NCI-H1417 treated with DMSO at 0.1 percent for 48 hours (cell line): ENCODE measurements at places on chromosomes 2 and 18.

DNA sequence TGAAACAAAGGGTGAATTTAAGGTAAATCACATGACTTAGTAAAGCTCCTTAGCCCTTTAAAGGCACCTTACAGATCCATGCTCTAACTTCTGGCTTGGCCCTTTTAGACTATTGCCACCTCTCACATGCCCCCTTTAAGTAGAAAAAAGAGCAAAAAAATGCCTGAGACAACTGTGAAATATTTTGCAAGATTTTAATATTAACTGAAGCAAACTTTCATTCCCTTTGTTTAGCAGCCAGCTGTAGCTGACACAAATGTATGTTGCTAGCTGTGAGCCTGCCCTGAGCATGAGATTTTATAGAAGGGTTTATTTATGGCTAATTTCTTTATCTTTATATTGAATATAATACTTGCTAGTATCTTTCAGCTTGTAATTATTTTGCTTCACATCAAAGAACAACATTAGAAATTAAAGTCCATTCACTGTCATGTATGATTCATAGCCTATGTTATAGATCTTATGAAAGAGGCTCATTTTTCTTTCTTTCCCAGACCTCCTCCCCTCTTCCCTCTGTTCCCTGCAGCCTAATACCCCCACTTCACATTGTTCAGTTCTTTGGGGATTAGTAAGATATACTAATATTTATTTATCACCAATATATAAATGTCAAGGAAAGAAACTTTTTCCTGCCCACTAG is 637.2 kb upstream of the ZEB2 start:
- no peak for DNase-seq

DNA sequence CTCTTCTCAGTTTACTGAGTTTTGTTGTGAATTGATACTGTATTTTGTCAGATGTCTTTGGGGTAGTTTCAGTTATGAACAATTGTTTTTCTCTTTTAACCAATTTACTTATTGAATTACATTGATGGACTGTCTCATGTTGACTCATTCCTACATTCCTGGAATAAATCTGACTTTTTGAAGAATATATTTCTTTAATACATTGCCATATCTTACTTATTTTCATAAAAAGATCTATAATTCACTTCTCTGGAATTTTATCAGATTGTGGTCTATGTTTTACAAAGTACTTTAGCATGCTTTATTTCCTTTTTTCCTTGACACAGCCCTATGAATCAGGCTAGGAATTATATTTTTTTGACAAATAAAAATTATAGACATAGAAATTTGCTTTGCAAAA is 268.3 kb downstream of the PLCL1 start:
- DNase-seq, result no peak

DNA sequence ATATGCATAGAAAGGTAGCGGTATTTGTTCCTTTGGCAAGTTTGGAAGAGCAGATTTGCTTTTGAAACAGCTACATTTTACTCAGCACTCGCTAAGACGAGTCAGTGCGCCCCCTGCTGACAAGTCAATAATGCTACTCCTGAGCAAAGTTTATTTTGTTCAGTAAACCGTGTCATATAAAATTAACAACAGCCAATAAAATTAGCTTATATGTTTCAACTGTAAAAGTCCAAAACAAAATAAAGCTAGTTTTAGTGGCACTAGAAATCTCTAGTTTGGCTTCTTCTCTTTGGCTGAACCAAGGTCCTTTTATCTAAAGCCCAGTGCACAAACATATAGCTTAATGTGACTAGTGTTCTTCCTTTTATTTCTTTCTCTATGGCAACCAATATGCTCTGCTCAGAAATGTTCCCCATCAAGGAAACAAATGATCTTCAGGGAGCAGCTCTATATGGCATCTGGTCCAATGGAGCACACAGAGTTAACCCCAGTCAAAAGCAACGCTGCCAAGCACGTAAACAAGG is 4.2 kb upstream of the POU3F3 start:
- DNase-seq, result no peak

DNA sequence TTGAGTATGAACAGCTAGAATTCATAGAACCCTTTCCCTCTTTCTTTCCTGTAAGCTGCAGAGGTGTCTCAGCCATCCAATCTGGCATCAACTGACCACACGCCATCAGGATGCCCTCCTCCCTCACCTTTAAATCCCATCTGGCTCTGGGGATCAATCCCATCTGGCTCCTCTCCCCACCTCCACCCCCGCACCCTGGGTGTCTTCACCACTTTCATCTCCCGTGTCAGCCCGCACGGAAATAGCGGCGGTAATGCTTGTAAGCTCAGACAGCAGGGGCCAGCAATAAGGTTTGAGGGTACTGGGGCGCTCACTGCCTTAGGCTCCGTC is 508 bp upstream of the TUBA4B start:
- no peak for DNase-seq

DNA sequence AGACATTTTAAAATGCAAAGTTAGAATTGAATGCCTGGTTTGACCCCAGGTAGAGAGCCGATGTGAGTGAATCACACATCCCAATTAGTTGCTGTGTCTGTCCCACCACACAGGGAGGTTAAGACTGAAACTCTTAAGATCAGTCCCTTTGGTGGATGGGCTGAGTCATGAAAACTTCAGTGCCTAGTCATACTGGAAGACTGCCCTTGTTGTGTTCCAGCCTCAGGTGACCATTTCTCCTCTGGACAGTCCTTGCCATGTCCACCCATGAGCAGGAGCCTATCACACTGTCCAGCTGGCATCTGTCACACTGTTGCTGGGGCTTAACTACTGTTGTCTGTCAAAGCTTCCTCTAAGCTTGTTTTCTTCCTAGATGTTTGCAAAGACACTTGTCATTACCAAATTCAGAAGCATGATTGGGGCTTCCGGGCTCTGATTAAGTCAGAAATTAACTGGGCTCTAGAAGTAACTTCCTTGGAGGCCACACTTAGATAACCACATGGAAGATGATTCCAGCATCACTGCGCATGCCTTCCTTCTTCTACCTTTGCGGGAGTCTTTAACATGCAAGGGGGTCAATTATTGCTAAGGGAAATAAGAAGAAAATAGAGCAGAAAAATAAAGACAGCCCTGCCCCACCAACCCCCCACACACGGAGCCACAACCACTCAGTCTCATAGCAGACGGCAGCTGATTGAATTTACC is 21.3 kb downstream of the CYRIA start:
- DNase-seq, result no peak

DNA sequence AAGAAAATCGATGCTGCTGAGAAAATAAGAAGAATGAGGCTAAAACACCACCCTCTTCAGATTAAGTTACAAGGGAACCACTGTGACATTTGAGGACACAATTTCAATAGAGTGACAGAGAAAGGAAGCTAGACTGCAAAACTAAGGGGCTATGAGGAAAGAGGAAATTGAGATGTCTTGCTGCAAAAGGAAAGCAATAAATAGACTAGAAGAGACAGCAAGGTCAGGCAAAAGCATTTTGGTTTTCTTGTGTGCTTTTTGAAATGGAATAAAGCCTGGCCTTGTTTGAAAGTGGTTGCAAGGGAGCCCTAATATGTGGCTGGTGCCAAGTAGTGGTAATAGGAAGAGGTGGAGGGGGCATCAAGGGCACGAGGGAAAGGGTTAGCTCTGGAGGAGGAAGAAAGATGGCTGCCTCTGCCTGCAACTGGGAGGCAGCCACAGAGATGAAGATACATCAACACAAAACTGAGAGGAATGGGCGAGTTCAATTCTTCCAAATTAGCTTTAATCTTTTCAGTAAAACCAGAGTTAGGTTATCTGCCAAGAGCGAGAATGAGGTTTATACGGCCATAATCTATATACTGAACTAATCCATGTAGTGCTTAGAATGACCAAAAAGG is 1.2 kb upstream of the MRO start:
- no peak for DNase-seq

GRCh38 chr18:23735021-23735464 is 45.8 kb downstream of the LAMA3 start:
- no peak for DNase-seq

DNA sequence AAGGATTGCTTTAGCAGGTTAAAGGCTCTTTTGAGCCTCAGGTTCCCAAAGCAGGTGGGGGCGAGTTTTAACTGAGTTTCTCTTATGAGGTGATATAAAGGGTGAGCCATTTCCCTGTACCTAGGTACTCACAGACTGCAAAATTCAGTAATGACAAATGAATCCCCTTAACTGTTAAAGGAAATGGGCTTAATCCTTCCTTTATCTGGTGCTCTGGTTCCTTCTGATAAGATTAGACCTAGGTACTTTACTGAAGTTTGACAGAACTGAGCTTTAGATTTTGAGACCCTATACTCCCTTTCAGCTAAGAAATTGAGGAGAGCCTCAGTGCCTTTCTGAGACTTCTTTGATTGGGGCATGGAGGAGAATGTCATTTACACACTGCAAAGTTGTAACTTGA is 42.6 kb downstream of the STK17B start:
- no peak for DNase-seq

- DNase-seq, result no peak
Measured at GRCh38 chr2:120606931-120607330, 128.7 kb upstream of the GLI2 start.

GRCh38 chr18:35457140-35457704 is 40.5 kb downstream of the INO80C start:
- no peak for DNase-seq

- no peak for DNase-seq
Measured at GRCh38 chr2:122070241-122070731, 314.8 kb downstream of the TSN start.

- no peak for DNase-seq
Measured at GRCh38 chr2:23273786-23274185, 111.2 kb upstream of the KLHL29 start.

DNA sequence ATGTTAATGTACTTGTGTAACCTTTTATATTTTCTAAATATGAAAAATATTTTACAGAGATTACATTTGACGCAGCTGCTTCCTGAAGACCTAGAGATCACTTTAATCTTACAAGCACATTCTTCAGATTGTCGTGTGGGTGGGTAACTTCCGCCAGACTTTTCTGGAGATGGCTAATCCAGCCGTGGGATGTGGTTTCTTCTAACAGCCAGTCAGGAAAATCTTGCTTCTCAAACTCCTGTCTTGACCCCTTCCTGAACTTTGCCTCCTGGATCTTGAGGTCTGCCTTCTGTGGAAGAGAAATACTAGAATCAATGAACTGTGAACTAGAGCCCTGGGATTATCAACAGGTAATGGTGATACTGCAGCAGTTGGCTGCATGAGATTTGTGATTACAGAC is 401.6 kb upstream of the TNP1 start:
- no peak for DNase-seq

DNA sequence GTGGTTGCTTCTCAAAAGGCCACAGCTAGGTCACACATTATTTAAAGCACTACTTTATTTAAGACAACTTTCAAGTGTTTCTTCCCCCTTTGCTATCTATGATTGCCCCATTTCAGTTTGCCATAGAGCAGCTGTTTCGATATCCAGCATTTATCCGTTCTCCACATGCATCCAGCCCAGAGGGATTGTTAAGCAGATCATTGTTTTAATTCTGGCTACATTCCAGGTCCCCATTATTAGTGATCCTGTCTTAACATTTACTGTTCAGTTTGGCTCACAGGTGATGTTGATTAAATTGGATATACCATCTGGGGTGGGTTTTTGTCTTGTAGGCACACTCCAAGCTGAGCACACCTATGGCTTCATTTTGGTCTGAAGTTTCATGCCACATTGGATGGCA is 638.7 kb downstream of the ZEB2 start:
- no peak for DNase-seq

GRCh38 chr2:55949211-55949610 is 25.6 kb upstream of the EFEMP1 start:
- DNase-seq, result no peak

DNA sequence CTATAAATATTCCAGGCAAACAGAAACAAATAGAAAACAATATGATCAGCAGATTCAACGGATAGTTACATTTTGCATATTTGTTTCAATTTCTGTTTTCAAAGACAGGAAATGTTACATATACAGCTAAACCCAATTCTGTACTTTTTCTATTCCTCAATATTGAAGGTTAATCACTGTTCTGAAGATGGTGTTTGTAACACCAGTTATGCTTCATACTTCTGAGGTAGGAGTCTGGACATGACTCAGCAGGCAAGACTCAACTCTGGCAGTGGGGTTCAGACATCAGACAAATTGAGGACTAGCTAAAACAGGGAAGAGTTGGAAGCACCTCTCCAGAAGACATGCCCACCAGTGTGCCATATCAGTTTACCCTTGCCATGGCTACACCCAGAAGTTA is 16.6 kb downstream of the SERPINB13 start:
- no peak for DNase-seq

DNA sequence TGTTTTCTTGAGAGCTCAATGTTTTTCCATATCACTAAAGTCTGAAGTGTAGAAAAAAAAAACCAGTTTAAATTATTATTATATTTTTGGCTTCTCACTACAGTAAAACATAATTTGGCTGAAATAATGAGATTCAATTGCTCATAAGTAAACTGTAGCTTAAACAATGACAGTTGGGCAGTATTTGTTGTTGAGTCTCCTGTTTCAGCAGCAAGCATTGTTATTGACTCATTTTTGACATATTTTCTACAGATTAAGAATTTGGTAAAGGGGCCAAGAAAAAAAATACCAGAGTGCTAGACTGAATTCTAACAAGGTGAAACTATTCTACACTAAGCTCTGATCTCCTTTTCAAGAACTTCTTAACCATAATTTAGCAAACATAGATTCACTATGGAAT is 2070.4 kb upstream of the CELF4 start:
- no peak for DNase-seq

GRCh38 chr2:148106331-148106730 is 85.4 kb downstream of the MBD5 start:
- no peak for DNase-seq

DNA sequence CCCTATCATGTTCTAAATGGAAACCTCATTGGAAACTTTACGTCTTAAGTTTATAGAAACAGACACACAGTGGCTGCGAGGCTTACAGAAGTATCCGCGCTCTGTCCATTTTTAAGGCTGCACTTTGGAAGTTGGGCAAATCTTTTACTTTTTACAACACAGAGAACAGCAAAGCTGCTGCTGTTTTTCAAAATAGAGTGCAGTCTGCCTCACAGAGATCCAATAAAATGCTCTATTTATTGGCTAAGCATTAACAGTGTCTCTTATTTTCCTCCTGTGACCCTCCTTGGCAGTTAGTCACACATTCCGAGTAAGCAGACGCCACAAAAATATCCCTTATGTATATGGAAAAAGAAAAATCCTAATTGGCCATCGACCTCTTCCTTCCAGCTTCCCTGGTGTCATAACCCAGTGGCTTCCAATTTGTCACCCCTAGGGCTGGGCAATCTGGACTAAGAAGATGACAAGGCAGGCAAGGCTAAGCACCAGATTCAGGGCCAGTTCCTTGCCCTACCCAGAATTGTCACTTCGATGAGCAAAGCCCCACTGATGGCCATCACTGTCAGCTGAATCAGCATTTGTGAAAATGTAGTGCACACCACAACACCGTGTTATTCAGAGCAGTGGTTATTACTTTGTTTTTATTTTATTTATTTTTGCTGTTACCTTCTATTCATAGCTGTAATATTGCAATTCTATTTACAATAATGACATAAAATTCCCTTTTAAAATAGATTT is 47.7 kb upstream of the MEIS1 start:
- DNase-seq, result no peak

DNA sequence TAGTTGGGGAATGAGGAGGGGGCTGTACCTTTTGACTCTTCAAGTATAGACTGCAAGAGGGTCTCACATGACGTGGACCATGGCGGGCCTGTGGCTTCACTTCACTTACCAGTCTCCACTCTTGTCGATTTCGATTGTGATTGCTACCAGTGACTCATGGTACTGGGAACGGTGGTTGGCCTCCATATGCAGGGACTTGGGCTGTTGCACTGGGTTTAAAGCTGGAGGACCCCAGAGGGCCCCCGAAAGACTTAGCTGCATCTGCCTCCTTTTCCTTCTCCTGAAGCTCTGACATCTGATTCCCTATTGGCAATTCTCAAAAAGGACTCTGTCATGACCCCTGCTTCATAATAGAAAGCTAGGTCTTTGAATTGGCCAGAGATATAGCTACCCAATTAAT is 43.4 kb downstream of the HK2 start:
- DNase-seq, result no peak
